AG04450 (cell line): ENCODE measurements at places on chromosomes 4 and X.
A peak's percentile ranks its signal among the peaks of the same experiment; 100 is the strongest.

GRCh38 chr4:100076753-100077152, 113.5 kb downstream of the DDIT4L start:
- DNase-seq, result no peak

DNA sequence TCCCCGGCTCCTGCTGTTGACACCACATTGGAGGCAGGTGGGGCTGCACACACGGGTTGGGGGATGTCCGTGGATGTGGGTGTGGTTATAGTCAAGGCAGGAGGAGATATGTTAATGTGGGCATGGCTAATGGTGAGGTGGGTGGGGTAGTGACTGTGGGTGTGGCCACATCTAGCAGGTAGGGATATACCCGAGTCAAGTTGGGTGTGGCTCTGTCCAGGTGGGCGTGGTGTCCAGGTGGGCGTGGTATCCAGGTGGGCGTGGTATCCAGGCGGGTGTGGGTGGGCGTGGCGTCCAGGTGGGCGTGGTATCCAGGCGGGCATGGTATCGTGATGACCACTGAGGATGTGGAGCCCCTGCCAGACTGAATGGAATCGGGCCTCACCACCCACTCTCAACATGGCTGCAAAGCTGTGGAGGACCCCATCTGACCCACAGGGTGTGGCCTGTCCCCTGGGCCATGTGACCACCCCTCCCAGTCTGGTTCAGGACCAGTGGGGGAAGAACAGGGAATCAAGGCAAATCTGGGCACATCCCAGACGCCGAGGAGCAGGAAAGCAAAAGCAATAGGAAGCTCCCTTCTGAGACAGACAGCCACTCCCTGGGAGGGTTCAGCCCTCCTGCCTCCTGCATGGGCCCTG, 21.0 kb downstream of the MAN2B2 start:
- DNase-seq, result no peak

DNA sequence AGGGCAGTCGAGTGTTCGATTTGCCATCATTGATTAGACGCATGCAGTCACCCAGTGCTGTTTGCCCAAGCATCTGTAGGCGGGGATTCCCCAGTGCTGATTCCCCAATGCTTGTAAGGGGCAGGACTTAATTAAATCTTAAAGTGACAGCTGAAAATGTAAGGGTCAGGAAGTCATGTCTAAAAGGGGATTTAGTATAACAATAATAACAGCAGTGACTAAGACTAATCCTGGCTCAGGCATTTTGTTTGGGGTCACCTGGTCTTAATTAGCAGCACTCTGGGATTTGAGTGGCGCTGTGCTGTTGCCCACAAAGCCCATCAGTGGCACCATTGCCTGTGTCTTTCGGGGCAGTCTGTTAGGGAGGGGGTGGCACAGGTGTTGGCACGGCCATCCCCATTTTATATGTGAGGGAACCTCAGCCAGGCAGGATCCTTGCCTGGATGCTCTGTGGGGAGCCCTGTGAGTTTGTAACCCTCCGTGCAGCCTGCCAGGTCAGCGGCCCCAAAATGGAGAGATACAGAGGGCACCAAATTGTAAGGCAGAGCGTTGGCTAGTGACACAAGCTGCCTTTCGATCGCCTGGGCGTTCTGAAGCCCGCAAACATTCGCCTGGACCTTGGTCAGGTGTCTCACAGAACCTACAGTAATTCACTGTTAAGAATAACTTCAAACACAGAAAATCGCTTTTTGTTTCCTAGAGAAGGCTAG, 146.7 kb downstream of the TBL1X start:
- DNase-seq, result no peak

DNA sequence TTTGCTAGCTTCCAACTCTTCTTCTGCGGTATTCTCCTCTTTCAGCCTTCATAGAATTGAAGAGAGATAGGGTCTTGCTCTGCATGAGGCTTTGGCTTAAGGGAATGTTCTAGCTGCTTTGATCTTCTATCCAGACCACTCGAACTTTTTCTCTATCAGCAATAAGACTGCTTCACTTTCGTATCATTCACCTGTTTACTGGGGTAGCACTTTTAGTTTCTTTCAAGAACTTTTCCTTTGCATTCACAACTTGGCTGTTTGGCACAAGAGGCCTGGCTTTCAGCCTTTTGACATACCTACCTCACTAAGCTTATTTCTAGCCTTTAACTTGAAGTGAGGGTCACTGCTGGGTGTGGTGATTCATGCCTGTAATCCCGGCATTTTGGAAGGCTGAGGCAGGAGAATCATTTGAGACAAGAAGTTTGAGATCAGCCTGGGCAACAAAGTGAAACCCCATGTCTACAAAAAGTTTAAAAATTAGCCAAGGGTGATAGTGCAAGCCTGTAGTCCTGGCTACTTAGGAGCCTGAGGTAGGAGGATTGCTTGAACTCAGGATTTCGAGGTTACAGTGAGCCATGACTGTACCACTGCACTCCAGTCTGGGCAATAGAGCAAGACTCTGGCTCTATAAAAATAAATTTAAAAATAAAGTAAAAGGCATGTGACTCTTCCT, 47.1 kb upstream of the HPGDS start:
- DNase-seq, result no peak

GRCh38 chrX:54093159-54093558, 48.9 kb upstream of the PHF8 start:
- no peak for DNase-seq

- DNase-seq, result no peak
Observed at GRCh38 chr4:134888156-134888555, 686.6 kb upstream of the PABPC4L start.

GRCh38 chr4:182292612-182293011, 49.4 kb downstream of the TENM3 start:
- no peak for DNase-seq

DNA sequence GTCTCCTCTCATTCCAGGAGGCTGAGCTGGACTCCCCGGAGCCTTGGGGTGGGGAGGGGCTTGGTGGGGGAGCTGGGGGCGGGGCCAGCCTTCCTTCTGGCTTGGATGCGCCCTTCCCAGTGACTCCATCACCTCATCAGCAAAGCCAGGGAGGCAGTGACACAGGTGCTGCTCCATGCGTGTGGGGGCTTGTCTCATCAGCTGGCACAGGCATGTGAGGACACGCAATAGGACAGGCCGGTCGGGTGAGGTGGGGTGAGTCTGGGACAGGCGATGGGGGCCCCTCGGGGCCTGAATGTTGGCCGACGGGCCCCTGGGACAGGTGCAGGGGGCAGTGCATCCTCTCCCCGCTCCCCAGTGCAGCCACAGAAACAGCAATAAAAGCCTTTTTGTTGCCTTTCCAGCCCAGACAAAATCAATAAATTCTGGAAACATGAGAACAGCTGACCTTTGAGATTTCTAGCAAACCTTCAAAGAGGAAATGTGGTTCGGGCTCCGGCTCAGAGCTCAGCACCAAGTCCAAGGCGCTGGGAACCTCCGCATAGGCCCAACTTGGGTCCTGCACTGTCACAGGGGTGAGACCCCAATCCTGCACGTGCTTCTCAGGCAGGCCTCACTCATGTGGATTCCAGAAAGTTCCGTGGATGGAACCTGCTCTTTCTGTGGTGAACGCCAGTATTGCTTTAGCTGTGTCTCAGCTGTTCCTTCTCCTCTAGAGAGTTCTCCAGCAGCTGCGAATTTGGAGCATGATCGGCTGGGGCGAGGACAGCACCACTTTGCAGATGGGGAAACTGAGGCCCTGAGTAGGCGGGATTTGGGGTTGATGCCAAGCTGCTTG, 18.5 kb downstream of the ADRA2C start:
- DNase-seq, result no peak

GRCh38 chr4:176767183-176767582, 25.5 kb downstream of the VEGFC start:
- no peak for DNase-seq

GRCh38 chrX:110401135-110401534, 42.5 kb downstream of the RTL9 start:
- DNase-seq, result no peak

DNA sequence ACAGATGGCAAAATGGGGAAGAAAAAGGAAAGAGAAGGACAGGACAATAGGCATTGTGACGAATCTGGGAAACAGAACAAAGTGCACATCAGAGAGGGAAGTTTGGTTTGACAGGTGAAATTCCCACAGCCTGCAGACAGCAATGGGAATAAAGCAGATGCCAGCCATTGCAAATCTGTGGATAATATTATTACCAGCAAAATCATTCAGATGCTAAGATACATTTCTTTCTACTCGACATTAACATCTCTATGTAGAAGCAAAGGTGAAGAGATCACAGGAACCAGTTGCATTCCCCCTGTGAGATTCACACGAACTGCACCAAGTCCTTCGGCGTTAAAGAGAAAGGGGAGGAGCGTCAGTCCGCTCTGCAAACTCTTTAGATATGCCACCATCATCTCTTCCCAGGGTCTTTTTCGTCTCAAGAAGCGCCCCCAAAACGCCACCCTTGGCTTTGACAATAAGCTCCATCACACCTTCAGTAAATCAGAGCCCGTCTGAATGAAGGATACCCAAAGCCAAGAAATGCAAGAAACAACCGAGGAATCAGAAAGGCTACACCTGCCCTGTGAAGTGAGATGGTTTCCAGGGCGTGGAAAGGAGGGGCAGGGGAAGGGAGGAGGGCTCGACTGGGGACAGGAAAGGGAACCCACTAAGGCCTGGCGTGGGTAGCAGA, 1.9 kb downstream of the NEUROG2 start:
- no peak for DNase-seq

GRCh38 chr4:148926276-148927260, 484.4 kb upstream of the NR3C2 start:
- peak; percentile 2 for DNase-seq

DNA sequence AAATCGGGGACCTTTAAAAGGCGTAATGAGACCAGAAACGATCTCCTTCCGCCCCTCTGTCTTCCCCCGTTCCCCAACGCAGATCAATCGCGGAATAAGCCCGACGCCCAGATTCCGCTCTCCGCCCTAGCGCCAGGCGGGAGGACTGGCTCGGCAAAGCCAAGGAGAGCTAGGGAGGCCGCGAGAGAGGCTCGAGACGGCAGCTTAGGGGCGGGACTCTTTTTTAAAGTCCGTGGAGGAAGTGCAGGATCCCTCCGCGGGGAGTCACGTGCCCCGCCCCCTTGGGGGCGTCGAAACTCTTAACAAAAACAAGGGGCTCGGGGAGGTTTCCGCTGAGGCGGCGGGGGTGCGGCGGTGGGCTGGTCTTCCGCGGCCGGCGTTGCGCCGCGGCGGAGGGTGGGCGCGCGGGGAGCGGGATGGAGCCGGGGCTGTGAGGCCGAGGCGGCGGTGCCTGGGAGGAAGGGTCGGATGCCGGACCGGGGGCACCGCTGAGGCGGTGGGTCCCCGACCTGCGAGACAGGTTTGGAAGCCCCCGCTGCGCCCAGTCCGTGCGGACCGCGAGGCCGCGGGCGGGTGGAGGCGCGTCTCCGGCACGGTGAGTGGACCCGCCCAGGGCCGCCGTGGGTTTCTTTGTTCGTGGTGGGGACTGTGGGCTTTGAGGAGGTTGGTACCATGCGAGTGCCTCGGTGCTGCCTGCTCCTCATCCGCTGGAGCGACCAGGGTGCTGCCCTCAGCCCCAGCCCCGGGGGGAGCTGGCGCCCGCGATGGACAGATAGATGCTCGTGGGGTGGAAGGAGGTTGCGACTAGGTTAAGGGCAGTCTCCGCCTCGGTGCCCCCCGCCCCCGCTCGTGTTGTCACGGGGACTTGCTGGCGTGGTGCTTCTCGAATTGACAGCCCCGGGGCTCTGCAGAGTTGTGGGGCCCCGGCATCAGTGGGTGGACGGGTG, at the start of gene CCNG2:
Gene CCNG2 (plus strand): TSS at position 296 of the 947 bp plus-strand sequence. CDS start 1,326 bp downstream, outside the sequence.
- DNase-seq, result peak; percentile 92
